ENCODE measurements at places on chromosomes 2 and 18.

- DNase-seq, result no peak
These were observed 125.3 kb downstream of the ARHGAP28 start for GRCh38 chr18:6854811-6855210.

DNA sequence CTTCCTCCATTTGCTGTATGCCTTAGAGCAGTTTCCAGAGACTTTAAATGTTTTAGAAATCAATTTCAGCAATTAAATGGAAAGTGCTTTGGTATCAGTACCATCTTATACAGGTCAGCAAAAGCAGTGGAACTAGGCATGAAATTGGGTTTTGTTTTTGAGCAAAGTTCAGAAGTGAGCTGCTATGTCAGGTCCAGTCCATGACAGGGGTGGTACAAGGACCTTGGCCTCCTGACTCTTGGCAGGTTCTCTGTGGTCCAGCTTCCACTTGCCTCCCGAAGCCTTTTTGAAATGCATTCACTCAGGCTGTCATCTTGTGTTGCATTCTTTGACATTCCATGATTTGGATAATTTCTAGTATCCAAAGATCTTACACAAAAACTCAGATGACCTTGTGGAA, 159.3 kb downstream of the ACOXL start:
- no peak for DNase-seq

DNA sequence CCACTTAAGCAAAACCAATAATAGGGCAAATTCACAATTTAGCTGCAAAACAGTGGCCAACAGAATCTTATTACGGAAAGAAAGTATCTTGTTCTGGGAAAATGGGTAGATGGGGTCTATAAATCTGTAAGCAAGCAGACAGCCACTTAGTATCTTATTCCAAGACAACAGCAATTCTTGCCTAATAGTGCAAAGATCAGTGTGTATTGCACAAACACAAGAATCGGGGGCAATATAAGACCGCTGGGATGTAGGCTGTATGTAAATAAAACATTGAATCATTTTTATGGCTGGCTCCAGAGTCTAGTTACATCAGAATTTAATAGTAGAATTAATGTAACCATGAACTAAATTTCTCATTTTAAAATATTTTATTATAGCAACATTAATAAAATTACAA, 85.6 kb downstream of the FBXO15 start:
- no peak for DNase-seq

- no peak for DNase-seq
These were observed 182.8 kb downstream of the SH3RF3 start for GRCh38 chr2:109311771-109312170.

DNA sequence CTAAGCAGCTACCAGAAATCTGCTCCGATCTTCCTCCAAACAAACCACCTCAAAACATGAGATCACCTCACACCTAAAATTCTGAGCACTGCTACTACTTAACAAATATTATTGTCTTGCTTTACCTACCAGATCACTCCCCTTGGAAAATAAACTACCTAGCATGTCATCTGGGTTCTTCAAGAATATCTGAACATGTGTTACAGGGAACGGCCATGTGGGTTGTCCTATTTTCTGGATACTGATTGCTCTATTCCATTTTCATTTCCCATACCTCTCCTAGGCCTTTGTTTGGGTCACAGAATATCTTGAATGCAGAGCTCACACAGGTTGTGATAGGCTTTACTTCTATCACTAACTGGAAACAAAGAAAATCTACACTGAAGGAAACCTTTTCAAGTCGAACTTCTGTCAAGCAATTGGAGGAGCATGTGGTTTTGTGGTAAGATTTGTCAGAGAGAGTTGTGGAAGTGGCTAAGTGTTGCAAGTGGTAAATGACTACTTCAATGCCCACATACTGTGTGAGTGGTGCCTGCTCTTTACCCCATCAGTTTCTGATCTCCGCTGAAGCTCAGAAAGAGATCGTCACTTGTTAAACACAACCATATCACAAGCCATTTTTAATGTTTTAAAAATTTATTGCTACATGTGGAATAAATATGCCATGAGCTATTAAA, 739.1 kb upstream of the ZEB2 start:
- no peak for DNase-seq

DNA sequence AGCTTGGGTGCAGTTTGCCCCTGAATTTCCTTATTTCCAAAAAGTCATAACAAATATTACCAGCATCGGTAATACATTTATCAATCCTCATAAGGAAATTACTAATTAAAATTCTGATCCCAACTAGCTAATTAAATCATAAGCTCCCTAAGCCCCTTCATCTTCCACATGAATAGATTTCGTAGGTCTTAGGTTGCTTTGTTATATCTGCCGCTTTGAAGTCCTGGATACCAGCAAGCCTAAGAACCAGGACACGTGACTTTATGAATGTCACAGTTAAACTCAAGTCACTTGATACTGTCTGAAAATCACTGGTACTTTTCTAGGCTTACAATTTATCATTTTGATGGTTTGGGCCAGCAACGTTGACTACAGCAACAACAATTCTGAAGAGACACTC, 134.8 kb upstream of the CAVIN2 start:
- DNase-seq, result no peak

DNA sequence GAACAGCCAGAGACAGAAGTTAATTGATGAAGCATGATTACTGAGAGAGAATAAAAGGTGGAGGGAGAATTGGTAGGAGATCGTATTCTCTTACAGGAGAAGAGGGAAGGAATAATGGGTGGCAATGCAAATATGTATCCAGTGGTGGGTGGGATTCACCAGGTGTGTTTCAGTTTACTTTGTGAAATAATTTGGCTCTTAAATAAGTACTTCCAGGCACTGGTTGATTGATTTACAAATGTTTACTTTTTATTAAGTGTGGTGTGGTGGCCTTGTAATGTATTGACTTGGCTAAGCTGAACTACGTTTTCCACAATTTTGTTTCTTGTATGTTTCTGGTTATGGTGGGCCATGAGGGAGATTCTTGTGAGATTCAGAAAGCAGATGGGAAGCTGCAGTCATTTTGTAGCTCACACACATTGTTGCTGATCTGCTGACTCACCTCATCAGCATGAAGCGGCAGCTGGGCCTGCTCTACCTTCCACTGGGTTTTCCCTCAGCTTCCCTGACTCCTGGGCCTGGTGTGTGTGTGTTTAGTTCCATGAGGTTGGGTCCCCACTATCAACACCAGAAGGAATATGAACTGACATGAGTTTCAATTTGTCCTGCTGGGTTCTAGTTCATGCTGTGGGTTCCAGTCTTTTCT, 32.6 kb downstream of the MYL12B start:
- DNase-seq, result no peak

DNA sequence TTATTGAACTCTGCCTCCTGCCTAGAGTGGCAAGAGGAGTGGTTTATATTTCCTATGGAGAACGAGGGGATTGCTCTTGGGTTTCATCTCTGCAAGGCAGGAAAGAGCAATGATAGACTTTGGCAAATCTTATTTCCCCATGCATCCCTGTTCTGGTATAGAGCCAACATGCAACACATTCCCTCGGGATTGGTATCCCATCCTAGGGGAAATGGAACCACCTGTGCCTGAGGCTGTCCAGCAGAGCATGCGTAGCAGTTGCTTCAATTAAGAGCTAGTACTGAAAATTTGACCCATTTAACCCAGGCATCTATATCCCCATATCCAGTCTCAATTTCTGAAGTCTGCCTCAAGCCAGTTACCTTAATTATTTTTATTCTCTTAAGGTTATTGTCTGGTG, 205.3 kb downstream of the KCNS3 start:
- DNase-seq, result no peak

GRCh38 chr2:203781151-203781550, 74.7 kb downstream of the CD28 start:
- no peak for DNase-seq

DNA sequence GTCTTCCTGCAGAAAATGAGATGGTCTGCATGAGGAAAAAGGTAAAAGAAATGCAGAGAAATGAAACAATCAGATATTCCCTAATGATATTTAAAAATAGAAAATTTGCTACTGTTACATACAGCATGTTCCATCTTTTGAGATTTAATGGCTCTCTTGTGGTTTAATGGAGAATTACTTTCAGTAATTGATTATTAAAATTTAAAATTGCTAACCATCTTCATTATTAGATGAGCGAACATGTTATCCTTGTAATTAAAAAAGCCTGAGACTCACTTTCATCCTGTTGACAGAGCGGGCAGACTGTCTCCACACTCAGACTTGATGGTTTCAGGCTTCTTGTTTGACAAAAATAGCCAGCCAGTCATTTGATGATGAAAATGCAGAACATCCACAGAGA, 171.0 kb downstream of the GRB14 start:
- no peak for DNase-seq

DNA sequence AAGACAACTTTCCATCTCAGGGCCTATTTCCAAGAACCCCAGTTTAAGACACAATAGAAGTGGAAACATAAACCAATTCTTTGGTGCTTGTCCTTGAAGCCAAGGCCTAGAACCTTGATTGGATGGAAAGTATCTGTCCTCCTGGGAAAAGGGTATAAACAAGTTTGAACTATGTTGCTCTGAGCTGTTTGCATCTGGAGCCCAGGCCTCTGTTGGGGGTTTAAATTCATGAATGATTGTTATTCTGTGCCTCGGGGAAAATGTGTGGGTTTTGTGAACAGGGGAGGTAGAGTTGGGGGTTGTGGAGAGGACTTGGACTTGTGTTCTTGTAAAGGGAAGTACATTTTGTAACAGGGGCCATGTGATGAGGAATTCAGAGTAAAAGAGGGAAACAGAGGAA, 406.1 kb downstream of the SLC4A3 start:
- no peak for DNase-seq

- DNase-seq, result no peak
These were observed 778.3 kb downstream of the TRIB2 start for GRCh38 chr2:13495051-13495450.

DNA sequence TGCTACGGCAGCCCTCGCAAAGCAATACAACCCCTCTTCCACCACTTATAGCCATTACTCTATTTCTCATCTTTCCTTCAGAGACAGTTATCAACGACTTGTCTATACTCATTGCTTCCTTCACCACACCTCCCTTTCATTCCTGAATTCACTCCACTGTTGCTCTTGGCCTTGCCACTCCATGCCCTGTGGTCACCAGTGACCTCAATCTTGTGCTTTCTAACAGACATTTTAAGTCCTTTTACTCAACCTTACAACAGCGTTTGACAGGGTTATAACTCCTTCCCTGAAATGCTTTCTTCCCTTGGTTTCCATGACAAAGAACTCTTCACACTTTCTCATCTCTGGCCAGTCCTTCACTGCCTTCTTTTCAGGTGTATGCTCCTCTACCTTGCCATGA, 90.6 kb upstream of the CCDC141 start:
- DNase-seq, result no peak

GRCh38 chr2:150976604-150977003, 285.1 kb downstream of the RBM43 start:
- DNase-seq, result no peak

GRCh38 chr18:32219431-32220018, 29.7 kb downstream of the MEP1B start:
- no peak for DNase-seq

GRCh38 chr2:108278631-108279030, 10.1 kb upstream of the SULT1C2 start:
- no peak for DNase-seq

DNA sequence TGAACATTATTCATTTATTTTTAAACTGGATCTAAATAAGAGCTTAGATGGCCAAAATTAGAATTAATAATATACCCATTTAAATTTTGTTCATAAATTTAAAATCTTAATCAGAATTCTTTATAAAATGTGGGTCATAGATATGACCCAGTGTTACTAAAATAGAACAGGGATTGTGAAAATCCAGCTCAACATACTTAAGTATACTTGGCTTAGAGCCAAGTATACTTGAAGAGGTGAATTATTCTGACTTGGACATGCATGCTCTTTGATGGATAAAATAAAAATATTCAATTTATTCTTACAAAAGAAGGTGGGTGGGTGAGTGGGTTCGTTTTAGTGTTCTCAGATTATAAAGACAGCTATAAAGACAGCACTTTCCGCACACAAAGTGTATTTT, 70.7 kb downstream of the SPOPL start:
- DNase-seq, result no peak

- DNase-seq, result no peak
These were observed 110.8 kb downstream of the FMNL2 start for GRCh38 chr2:152445791-152446201.

- no peak for DNase-seq
These were observed 84.6 kb upstream of the RFX8 start for GRCh38 chr2:101559551-101559950.

DNA sequence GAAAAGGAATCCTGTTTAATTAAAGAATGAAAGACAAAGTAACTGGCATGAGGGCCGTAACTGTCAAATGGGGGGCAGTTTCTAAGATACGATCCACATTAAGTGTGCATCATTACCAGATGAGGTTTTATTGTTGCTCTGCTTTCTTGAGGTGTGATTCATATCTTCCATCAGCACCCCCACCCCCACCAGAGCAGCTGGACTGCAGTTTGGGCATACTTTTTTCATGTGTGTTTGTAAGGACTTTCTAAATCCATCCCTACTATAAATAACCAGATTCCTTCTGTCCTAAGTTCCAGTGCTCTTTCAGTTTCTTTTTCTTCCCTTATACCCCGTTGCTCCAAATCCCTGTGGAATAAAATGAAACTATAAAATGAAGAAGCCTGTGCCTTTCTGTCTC, 142.1 kb downstream of the CDCA7 start:
- DNase-seq, result no peak

GRCh38 chr2:199303728-199304177, 154.0 kb downstream of the SATB2 start:
- no peak for DNase-seq

DNA sequence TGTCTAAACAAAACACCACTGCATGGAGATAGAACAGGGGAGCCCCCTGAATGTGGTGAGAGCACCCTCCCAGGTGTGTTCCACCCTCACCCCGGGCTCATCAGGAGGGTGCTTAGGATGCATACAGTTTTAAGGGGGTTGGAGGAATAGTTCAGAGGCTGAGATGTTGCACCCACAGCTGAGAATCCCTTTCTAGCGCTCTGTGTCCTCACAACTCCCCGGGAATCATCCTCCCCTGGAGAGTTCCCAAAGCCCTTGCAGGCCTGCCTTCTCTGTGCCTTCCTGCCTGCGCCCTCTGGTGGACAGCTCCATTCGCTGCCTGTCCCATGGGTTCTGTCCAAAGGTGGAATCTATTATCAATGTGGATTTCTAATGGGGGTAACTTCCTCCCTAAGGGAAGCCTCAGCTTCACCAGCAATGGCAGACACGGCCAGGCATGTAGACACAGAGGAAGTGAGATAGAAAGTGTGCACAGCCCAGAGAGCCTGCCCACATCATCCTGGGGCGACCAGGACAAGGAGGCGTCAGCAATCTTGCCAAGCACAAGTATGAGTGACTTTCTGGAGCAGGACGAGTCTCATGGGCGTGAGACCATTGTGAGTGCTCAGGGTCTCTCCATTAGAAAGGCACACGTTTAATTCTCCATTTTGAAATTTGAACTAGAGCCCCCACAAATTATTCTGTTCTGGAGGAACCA, 1.2 kb upstream of the UGT1A5 start:
- peak; percentile 69 for DNase-seq

- DNase-seq, result no peak
These were observed 539.6 kb downstream of the PID1 start for GRCh38 chr2:228731517-228731916.

Data from neuronal stem cell (in vitro differentiated cells).